Thoracic aorta (tissue), 2 donors: ENCODE measurements at places on chromosomes 6 and 20. TPM values are rescaled to one million over a fixed set of nuclear protein-coding genes. Genes with fewer than 3 reads are reported as not detected.

The TMEM74B gene
- not detected for total RNA-seq

The HTR1E gene
- not detected for total RNA-seq

The AFG1L gene
- total RNA-seq: 21.7 TPM

The WFDC10B gene
- not detected for total RNA-seq

The KIF25 gene
- total RNA-seq: not detected

The BTN3A1 gene
- 11.9 TPM for total RNA-seq

The FAM184A gene
- 0.54 TPM for total RNA-seq

The PPP1R3G gene
- 7.3 TPM for total RNA-seq

The TMEM244 gene
- not detected for total RNA-seq

GRCh38 chr6:36823421-36824096 is 15.7 kb downstream of the CPNE5 start:
- no peak for DNase-seq

GRCh38 chr20:32263398-32263954 is 14.0 kb upstream of the KIF3B start:
- DNase-seq: no peak

GRCh38 chr6:120214088-120214499 is 864.5 kb upstream of the MAN1A1 start:
- no peak for DNase-seq

DNA sequence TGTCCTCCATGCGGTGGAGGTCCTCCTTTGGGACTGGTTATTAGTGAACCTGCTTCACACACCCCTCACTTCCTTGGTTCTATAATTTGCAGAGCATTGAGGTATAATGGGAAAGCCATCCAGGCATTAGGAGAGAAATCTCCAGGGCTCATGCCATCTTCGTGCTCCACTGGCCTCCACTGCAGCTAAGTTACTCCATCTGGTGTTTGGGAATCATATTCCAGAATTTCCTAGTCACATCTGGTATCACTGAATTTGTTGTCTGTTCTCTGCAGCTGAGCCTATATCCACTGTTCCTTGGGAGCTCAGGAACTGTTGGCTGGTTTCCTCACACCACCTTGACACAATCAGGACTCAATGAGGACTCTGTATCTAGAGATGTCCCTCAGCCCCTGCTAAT is 173.0 kb upstream of the TSHZ2 start:
- no peak for DNase-seq

- DNase-seq: no peak
Observed at GRCh38 chr6:72521684-72522083, 100.2 kb upstream of the KCNQ5 start.

GRCh38 chr20:57525328-57526086 is 567 bp upstream of the CTCFL start:
- DNase-seq: no peak

DNA sequence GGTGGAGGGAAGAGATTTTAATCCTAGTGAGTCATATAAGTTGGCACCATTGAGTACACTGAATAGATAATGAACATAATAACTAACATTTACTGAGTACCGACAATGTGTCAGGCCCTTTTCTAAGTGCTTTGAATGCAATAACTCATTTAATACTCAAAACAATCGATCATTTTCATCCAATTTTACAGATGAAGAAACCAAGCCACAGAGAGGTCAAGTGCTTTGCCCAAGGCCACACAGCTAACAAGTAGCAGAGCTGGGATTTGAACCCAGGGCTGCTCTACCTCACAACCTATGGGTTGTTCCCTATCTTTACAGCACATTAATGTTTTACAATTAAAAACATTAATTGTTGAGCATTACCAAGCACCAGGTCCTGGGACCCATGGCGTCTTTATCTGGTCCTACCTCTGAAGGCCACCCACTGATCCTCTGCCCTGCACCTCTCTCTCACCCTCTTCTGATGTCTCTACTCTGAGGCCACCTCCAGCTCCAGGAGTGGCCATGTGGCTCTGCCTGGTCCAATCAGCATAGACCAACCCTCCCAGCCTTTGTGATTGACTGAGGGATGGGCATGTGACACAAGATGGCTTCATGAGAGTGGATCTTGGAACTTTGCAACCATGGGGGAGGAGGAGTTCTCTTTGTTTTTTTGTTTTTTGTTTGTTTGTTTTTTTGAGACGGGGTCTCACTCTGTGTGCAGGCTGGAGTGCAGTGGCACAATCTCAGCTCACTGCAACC is 83.9 kb downstream of the KCNB1 start:
- no peak for DNase-seq

- DNase-seq: no peak
Observed at GRCh38 chr6:81843302-81843701, 90.8 kb upstream of the TENT5A start.

- DNase-seq: no peak
Observed at GRCh38 chr6:75751443-75751842, 2.4 kb downstream of the MYO6 start.

DNA sequence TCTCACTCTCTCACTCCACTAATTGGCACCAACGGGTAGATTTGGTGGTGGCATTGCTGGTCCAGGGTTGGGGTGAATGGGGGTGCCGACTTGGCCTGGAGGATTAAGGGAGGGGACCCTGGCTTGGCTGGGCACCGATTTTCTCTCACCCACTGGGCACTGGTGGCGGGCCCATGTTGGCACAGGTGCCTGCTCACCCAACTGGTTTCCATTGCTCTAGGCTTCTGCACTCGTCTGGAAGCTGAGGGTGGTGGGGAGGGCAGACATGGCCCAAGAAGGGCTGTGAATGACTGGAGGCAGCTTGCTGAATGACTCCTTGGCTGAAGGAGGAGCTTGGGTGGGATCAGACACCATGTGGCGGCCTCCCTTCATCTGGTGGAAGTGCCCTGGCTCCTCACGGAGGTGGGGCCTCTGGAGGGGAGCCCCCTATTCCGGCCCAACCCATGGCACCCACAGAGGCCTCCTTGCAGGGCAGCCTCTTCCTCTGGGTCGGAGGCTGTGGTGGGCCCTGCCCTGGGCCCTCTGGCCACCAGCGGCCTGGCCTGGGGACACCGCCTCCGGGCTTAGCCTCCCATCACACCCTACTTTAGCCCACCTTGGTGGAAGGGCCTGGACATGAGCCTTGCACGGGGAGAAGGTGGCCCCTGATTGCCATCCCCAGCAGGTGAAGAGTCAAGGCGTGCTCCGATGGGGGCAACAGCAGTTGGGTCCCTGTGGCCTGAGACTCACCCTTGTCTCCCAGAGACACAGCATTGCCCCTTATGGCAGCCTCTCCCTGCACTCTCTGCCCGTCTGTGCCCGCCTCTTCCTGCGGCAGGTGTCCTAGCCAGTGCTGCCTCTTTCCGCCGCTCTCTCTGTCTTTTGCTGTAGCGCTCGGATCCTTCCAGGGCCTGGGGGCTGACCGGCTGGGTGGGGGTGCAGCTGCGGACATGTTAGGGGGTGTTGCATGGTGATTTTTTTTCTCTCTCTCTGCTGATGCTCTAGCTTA is 11.2 kb downstream of the VEGFA start:
- no peak for DNase-seq

GRCh38 chr6:169230322-169230665 is 23.4 kb downstream of the THBS2 start:
- no peak for DNase-seq

DNA sequence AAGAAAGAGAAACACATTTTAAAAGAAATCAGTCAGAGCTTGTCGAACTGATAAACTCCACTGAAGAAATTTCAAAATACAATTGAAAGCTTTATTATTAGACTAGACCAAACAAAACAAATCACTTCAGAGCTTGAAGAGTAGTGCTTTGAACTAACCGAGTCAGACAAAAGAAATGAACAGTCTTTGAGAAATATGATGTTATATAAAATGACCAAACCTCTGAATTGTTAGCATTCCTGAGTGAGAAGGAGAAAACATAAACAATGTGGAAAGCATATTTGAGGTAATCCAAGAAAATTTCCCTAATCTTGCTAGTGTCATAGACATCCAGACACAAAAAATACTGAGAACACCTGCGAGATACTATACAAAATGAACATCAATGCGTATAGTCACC is 13.2 kb upstream of the CST4 start:
- DNase-seq: no peak

- no peak for DNase-seq
Observed at GRCh38 chr20:39983183-39983582, 705.9 kb downstream of the MAFB start.

GRCh38 chr20:63022501-63022900 is 15.7 kb upstream of the BHLHE23 start:
- DNase-seq: no peak

DNA sequence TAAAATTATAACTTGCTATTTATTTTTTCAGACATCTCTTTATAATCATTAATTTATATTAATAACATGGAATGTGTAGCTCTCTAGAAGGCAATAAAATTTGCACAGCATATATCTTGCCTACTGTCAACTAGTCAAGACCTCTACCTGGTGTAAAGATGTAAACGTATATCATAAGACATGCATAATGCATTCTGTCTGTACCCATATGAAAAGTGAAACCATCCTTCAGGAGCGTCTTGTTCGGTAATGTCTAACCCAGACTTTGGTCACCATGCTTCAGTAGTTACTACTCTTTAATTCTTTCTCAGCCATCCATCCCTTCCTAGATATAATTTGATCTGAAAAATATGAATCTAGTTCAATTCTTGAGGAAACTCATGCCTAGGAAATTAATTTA is 21.0 kb downstream of the CEP43 start:
- DNase-seq: no peak

DNA sequence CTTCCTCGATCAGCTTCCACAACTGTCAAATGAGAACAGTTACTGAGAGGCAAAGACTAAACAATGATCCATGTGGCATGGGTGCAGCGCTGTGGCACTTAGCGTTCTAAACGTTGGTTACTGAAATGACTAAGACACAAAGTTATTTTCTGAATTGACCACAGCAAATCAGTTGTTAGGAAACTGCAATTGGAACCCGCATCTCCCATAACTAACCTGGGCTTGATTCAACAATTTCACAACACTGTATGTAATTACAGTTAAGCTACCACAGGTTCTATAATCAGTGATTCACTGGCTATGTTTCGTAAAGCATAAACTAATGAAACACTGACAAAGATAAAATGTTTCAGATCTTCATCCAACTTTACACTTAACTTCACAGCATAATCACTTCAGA is 12.5 kb downstream of the WDR27 start:
- DNase-seq: no peak

DNA sequence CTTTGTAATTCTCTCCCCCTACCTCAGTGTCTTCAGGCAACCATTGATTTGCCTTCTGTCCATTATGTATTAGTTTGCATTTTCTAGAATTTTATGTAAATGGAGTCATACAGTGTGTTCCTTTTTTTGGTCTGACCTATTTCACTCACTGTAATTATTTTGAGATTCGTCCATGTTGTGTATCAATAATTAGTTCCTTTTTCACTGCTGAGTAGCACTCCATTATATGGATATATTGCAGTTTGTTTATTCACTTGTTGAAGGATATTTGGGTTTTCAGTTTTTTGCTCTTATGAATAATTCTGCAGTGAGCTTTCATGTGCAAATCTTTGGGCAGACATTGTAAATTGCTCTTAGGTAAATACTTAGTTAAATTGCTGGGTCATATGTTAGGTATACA is 97.1 kb downstream of the CTNNBL1 start:
- no peak for DNase-seq
